ENCODE measurements at places on chromosomes 5 and 9.
A peak's percentile ranks its signal among the peaks of the same experiment; 100 is the strongest.

DNA sequence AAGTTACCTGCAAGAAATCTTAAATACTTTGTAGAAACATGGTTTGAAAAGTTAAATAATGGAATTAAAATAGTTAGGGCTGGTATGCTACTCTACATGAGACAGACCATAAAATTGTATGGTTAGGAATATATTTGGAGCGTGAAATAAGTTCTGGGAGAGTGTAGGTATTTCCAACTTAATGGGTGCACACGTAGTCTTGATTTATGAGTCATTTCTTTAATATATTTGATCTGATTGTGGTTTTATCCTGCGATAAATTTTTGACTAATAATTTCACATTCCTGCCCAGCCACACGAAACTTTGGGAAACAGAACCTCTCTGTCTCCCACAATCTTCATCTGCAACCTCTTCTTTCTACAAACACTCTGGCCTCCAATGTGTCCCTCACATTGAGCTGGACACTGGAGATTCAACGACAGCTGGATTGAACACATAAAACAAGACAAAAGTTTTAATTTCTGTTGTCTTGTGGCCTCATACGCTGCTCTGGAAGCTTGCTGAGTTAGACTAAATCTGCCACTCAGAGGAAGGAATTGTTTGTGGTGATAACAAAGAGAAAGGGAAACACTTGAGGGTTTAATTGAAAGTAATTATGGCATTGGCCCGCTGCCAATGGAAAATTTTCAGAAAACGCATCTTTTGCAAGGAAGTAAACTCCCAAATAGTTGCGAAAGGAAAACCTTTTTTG, 201.8 kb upstream of the ZNF608 start:
- DNase-seq, result no peak

DNA sequence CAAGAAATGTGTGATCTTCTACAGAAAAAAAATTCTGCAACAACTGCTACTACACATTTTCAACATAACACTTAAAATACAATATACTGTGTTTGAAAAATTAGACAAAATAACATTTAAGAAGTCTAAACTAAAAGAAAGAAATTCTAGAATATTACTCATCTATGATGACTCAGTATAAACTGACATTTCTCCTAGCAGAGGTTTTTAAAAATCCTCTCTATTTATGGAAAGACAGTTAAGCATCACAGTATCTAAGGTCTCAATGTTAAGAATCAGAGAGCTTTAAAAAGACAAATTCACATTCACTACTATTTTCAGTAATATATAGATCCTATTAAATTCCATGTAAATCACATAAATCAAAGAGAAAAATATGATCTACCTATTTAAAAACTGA, 61.3 kb downstream of the NR2F1-AS1 start:
- DNase-seq, result no peak

DNA sequence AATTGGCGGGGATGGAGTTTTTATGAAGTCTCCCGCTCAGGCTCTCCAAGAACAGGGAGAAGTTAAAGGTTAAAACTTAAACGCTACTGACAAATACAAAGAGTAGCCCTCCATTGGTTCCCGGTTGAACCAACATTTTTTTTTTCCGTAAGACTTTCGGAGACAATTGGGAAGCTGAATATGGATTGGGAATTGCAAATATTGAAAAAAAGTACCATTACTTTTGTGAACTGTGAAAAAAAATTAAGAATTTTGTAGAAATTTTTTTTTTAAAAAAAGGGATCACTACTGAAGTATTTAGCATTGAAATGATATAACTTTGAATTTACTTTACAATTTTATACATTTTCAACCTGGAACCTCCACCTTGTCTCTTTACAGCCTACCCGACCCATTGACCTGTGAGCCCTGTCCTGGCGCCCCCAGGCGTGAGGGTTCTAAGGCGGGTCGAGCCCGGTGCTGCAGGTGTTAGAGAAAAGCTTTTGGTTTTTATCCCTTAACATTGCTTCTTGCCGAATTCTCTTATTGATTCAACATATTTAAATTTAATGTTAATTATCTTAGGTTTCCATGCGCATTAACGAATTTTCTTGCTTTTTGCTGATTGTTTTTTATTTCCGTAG, 448 bp upstream of the ZNF782 start:
- no peak for DNase-seq

- no peak for DNase-seq
These were observed 5.6 kb downstream of the OTULINL start for GRCh38 chr5:14587150-14587549.

- DNase-seq, result no peak
These were observed 39.1 kb upstream of the KCNV2 start for GRCh38 chr9:2677915-2678889.

DNA sequence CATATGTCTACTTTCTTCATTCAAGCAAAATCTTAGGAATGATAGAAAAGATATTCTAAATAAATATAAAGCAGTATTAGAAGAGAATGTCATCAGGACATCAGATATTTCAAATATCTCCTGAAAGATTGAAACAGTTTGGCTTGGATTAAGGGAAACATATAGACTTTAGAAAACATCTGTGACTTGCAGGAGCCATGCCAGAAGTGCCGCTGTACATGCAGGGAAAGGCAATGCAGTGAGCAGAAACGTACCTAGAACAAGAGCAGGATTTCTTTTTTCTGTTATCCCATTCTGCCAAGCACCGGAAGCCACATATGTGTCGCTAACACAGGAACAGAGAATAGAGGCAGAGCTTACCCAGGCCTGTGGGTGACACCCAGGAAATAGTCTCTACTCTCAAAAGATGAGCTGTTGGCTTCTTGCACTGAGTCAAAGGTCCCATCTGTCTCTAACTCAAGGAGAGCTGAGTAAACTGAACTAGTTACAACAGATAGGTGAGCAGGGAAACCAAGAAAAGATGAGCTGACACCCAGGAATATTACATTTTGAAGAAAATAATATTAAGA, 5.8 kb downstream of the ADAMTS19 start:
- no peak for DNase-seq

GRCh38 chr5:64213531-64213930, 47.9 kb downstream of the RNF180 start:
- DNase-seq, result no peak

GRCh38 chr9:76758476-76758875, 5.8 kb upstream of the PCA3 start:
- DNase-seq, result no peak

GRCh38 chr5:143245929-143246561, 157.4 kb downstream of the NR3C1 start:
- DNase-seq, result no peak

DNA sequence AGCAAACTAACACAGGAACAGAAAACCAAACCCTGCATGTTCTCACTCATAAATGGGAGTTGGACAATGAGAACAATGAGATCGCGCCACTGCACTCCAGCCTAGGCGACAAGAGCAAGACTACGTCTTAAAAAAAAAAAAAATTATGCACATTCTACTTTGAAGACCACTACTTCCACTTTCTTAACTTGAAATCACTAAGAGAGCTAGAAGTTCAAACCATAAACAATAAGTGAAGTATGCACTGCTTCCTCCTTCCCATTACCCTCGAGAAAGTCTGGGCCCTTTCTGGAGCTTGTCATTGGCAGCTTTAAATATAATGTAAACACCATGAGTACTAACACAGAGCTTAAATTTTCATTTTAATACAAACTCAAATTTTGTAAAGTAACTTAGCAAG, 94.9 kb downstream of the TLE1 start:
- DNase-seq, result no peak

DNA sequence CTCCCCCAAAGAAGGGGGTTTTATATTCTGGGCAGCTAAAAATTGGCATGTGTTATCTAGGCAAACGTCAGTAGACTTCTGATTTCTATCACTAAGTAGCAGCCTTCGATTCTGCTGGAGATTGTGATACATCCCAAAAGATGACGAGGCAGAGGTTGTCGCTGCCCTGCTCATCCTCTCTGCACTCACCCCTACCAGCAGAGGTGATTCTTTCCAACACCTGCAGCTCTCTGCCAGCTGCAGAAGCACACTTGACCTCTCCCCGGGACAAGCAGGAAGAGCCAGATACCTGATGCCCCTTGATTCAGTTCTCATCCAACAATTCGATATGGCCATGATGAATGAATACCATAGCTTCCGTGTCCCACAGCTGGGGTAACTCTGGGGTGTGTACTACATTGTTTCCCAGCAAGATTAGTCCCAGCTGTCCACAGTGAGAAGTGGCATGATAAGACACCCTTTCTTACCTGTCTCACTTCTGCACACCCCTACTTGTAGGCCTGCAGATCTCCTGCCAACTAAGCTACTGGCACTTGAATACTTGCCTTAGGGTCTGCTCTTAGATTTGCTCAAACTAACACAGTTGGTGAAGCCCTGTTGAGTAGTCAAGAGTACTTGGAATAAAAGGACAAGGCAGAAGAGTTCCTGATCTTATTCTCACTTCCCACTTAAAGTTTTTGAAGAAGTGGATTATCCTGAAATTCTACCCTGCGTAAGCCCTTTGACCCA, 37.6 kb upstream of the SMAD5 start:
- no peak for DNase-seq

DNA sequence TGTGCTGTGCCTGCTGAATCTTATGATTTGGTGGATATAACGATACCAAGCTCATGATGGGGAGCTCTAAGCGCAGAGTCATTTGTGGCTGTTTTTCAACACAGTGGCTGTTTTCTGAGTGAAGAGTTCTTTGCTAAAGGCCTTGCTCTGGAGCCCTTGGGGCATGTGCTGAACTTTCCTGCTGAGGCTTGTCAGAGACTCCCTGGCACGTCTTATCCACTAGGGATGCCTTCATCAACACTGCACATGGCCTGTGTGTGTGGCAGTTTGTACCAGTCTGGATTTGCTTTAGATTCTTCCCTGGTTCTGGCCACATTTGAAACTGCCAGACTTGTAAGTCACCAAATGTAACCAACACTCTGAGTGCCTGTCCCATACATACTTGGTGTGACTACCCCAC, 188.2 kb downstream of the DMRT2 start:
- no peak for DNase-seq

- no peak for DNase-seq
These were observed 93.0 kb upstream of the COL5A1 start for GRCh38 chr9:134548618-134549017.

GRCh38 chr9:75889977-75890471, 449 bp upstream of the PCSK5 start:
- no peak for DNase-seq

DNA sequence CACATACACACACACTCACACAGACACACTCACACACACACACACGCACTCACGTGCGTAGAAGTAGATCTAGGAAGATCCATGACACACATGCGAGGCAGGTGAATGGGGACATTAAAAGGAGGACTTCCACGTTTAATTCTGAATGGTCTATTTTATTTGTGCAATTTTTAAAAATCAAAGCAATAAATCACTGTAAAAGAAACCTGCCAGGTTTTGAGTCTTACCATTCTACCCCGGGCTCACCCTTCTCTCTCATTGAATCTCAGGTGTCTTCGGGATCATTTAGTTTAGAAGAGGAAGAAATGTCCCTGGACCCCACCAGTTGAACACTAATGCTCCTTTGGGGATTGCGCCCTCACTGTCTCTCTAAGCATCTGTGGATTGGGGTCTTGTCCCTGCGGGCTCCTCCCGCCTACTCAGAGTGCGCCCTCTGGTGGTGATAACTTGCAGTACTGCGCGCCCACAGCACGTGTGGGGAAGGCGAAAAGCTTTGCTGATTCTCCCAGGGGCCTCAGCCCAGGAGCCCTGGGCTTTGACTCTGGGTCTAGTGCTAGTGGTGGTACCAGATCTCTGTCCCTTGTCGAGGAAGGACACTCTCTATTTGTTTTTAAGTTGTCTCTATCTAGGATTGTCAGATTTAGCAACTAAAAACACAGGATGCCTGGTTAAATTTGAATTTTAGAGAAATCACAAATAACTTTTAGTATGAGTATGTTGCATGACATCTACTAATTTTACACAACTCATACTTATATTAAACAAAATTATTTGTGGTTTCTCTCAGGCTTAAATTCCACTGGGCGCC, 34.8 kb downstream of the BOD1 start:
- peak; percentile 6 for DNase-seq

DNA sequence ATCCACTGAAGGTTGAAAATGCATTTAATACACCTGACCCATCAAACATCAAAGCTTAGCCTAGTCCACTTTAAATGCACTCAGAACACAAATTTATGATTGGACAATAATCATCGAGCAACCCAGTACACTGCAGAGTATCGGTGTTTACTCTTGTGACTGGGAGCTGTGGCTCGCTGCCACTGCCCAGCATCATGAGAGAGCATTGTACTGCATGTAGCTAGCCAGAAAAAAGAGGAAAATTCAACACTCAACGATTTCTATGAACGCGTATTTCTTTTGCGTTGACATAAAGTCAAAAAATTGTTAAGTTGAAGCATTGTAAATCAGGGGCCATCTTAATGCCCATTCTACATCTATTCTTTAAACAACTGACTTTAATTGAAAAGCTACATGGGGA, 95.1 kb upstream of the CD180 start:
- no peak for DNase-seq

DNA sequence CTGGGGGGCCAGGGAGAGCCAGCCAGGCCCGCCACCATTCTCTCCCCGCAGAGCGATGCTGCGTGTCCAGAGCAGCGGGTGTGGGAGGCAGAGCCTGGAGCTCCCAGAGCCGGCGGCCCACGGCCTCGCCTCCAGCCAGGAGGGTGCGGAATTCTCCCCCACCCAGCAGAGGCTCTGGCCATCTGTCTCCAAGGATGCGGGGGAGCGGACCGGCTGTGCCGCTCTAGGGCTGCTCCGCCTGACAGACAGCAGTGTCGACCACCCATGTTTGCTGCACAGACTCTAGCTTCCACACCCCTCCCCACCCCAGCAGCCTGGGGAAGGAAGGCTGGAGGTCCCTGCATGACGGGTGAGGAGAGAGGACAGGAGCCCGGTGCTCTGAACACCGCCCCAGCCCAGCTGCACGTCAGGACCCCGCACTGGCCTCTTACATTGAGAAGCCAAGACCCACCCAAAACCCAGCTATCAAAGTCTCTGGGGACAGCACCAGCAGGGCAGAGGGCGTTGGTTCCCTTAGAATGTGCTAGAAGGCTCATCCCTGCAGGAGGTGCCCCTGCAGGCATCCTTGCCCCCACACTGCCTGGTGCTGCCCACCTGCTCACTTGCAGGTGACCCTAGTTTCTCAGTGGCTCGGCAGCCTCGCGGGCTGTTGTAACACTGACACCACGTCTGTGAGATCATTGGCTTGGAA, 29.7 kb upstream of the FCN1 start:
- DNase-seq, result no peak

GRCh38 chr5:86974955-86975354, 292.7 kb upstream of the RASA1 start:
- DNase-seq, result no peak

GRCh38 chr9:100106616-100107015, 7.6 kb downstream of the INVS start:
- no peak for DNase-seq
